Neuronal stem cell (in vitro differentiated cells): ENCODE measurements at places on chromosomes 12 and 14.
A peak's percentile ranks its signal among the peaks of the same experiment; 100 is the strongest.

DNA sequence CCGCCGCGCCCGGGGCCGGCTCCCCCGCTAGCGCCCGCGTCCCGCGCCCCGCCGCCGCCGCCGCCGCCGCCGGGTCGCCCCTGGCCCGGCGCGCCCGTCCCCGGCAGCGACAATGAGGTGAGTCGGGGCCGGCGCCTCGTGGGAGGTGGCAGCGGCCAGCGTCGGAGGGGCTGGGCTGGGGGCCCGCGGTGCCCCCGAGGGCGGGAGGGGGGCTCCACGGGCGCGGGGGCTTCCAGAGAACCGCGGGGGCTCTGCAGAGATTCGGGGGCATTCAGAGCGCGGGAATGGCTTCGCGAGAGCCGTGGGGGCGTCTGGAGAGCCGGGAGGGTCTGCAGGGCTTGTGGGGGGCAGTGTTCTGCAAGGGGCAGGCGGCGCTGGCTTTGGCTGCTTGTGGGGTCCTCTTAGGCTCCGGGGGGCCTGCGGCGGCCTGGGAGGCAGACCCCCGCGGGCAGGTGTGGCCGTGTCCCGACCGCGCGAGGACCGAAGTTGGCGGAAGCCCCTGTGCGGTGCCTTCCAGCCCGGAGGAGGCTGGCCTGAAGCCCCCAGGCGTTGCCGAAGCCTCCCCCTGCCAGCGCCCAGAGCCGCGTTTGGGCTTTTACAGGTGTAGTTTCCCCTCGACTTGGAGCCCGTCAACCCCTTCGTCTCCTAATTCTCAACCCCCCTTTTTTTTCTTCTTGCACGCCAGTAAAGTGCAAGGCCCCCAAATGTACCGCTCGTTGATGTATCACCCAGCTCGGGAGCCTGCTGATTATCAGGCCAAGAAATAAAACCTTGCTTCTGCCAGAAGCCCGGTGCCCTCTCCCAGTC lies 93.1 kb upstream of the EVL start:
- H3K27me3 ChIP-seq, result peaks cover 18% of the 10 kb centered on the region
- peaks cover 11% of the 10 kb centered on the region for H3K36me3 ChIP-seq
- H3K4me3 ChIP-seq, result peak overlapping the region; percentile 96
- peak; percentile 29 for DNase-seq

DNA sequence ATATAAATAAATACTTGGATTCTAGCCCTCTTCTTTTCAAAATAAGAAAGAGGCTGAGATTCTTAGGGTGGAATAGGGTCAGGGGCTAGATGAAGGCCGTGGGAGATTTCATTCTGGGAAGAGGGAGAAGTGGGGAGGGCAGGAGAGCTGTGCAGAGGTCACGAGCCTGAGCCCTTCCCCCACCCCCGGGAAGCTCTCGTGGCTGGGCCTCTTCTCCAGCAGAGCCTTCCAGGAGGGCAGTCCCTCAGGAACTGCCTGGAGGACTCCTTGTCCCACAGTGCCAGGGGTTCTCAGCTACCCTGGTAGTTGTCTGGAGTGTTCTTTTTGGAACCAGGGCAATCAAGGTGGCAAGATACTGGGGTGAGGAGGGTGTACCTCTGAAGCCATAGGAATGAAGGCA lies 94.0 kb downstream of the ESR2 start:
- DNase-seq, result no peak
- no peaks in the 10 kb centered on the region for H3K27me3 ChIP-seq
- H3K4me3 ChIP-seq, result no peak overlapping the region
- H3K4me1 ChIP-seq, result peaks cover 15% of the 10 kb centered on the region
- H3K27ac ChIP-seq, result no peak overlapping the region

DNA sequence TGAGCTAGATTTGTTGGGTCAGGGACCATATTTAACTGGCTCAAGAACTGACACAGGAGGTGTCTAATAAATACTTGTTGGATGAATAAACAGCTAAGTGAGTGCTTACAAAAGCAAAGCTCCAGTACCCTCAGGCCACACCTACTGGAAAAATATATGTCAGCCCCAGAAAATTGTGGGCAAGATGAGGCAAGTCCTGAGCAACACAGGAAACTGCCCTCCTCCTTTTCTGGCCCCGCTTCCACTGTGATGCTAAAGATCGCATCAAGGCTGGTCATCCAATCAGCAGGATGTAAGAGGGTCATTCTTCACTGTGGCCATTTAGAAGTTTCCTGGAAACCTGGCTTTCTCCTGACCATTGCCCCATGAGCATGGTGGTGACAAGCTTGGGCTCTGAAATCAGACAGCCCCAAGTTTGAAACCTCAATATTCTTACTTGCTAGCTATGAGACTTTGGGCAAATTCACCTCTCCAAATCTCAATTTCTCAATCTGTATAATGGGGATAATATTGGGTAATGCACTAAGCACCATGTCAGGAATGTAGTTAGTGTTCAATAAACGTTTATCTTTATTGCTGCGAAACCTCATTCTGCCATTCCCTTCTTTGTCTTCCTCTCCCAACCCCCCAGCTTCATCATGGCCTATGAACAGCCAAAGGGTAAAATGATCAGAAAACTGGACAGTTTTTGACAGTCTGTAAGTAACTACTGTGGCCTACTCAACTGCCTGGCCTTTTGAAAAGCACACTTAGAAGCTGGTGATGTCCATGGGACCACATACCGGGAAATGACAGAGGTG lies 139.3 kb upstream of the PZP start:
- no peak for DNase-seq
- H3K36me3 ChIP-seq, result peaks cover 18% of the 10 kb centered on the region
- H3K27ac ChIP-seq, result no peak overlapping the region
- no peaks in the 10 kb centered on the region for H3K4me1 ChIP-seq

DNA sequence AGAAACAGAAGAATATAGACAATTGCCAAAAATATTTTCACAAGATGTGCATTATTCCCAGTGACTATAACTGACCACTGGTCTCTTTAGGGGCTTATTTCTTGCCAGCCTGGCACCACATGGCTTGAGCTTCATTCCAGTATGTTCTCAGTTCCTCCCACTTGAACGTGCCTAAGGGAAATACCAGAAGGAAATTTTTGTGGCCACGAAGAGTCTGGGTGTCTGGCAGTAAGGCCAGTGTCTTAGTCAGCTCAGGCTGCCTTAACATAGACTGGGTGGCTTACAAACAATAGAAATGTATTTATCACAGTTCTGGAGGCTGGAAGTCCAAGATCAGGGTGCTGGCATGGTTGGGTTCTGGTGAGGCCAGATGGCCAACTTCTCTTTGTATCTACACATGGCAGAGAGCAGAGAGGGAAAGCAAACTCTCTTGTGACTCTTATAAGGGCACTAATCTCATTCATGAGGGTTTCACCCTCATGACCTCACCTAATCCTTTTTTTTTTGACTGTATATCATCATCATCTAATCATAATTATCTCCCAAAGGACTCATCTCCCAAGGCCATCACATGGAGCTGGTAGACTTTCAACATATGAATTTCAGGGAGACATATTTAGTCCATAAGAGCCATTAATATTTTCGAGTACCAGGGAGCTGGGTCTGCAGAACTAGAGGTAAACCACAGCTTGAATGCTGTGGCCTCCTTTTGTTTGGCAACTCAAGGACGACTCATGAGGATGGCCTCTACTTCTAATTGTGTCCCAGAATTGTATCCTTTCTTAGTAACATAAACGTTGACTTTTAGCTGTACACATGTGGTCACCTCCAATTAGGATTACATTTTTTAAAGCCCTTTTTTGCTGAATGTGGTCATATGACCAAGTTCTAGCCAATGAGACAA lies 5.1 kb upstream of the SMOC1 start:
- H3K4me3 ChIP-seq, result no peak overlapping the region
- no peaks in the 10 kb centered on the region for H3K36me3 ChIP-seq
- H3K27me3 ChIP-seq, result peaks cover 7% of the 10 kb centered on the region
- peaks cover 6% of the 10 kb centered on the region for H3K4me1 ChIP-seq

GRCh38 chr12:56321027-56321426 lies 5.2 kb upstream of the CNPY2 start:
- H3K27ac ChIP-seq, result no peak overlapping the region
- no peak overlapping the region for H3K4me3 ChIP-seq
- no peaks in the 10 kb centered on the region for H3K4me1 ChIP-seq
- no peaks in the 10 kb centered on the region for H3K27me3 ChIP-seq
- H3K36me3 ChIP-seq, result peaks cover 75% of the 10 kb centered on the region

GRCh38 chr12:50060120-50060468 lies 2.7 kb downstream of the ASIC1 start:
- peaks cover 17% of the 10 kb centered on the region for H3K27me3 ChIP-seq
- H3K36me3 ChIP-seq, result peaks cover 8% of the 10 kb centered on the region
- no peak overlapping the region for H3K4me3 ChIP-seq

GRCh38 chr12:614411-614970 lies 48.8 kb downstream of the NINJ2 start:
- no peak for DNase-seq
- no peaks in the 10 kb centered on the region for H3K4me1 ChIP-seq
- H3K27me3 ChIP-seq, result no peaks in the 10 kb centered on the region
- no peak overlapping the region for H3K27ac ChIP-seq

DNA sequence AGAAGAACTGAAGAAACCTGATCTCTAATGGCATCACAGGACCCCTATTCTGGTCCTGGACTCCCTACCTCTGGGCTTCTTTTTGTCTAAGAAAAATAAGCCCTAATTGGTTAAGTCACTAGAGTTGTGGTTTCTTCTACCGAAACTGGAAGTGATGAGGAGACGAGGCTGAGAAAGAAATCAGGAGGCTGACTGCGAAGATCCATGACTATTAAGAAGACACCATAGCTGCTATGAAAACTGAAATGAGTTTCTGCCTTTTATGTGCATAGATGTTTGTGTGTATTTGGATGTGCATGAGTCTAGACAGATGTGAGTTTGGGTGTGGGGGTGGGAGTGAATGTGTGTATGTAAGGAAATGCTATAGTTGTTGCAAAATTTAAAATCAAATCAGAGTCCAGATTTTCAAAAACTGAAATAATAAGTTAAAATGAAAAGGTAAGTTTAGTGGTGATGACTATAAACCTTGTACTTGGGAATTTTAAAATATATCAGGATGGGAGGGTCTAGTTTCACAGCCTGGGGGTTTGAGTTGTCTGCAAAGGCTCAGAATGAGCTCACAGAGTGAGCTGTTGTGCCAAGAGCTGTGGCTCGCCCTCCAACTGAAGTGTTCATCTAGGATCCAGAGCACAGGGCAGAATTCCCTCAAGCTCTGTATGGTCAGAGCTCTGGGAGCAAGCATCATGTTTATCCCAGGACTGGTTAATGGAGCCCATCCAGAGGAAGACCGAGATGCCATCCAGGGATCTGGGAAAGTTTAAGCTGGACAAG lies 94.9 kb downstream of the VCPKMT start:
- peaks cover 23% of the 10 kb centered on the region for H3K27me3 ChIP-seq
- H3K4me3 ChIP-seq, result no peak overlapping the region
- no peak for DNase-seq
- no peaks in the 10 kb centered on the region for H3K4me1 ChIP-seq
- H3K27ac ChIP-seq, result no peak overlapping the region

- no peaks in the 10 kb centered on the region for H3K36me3 ChIP-seq
- H3K27ac ChIP-seq, result no peak overlapping the region
- no peaks in the 10 kb centered on the region for H3K27me3 ChIP-seq
- H3K4me3 ChIP-seq, result no peak overlapping the region
- H3K4me1 ChIP-seq, result peaks cover 2% of the 10 kb centered on the region
These were observed 503.8 kb upstream of the RPL10L start for GRCh38 chr14:47155395-47155794.

DNA sequence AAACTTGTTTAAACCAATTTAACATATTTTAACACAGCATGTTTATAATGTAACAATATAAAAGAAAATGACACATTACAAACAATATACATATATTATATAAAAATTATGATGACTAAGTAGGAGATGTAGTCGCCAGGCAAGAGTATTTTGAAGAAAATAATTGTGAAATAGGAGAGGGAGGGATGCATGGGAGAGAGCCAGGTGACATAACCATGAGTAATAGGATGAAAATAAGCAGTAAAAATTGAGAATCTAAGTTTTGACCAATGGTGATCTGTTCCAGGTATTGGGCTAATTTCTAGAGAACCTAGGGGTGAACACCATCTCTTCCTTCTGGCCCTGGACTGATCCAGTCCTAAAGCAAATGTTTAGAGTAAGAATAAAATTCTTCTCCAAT lies 315.2 kb upstream of the G2E3 start:
- no peak for DNase-seq
- no peak overlapping the region for H3K4me3 ChIP-seq
- no peaks in the 10 kb centered on the region for H3K36me3 ChIP-seq
- H3K4me1 ChIP-seq, result peaks cover 4% of the 10 kb centered on the region
- H3K27ac ChIP-seq, result no peak overlapping the region

DNA sequence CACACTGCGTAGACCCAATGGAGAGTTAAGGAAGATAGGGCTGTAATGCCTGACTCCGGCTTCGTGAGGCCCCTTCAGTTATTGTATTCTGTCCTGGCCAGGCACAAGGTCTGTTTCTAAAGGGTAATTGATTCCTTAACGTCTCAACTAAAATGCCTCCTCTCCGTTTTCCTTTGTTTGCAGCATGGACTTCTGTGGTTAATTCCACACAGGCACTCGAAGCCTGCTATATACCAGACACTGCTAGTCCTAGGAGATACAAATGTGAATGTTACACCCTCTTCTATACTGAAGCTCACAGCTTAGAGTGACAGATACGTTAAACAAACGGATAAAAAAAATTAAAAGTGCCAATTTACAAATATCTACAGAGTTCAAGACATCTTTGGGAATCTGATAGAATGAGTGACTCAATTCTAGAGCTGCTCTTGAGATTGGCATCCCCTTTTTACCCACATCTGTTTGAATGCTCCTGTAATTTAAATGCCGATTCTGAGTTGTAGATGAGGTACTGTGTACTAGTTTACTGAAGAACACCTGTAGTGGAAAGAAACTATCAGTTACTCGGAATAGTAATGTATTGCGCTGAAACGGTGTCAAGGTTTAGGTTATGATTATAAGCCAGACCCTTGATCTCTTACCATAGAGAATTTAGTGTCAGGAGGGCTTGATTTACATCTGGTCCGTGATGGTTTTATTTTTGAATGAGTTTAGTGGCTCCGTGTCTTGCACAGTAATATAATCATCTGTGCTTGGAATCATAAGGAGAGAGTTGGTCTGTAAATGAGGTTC lies 784 bp downstream of the PSMA6 start:
- no peak for DNase-seq
- H3K27me3 ChIP-seq, result no peaks in the 10 kb centered on the region
- H3K4me1 ChIP-seq, result no peaks in the 10 kb centered on the region
- peaks cover 24% of the 10 kb centered on the region for H3K36me3 ChIP-seq

- H3K27ac ChIP-seq, result no peak overlapping the region
- no peak overlapping the region for H3K4me3 ChIP-seq
- no peaks in the 10 kb centered on the region for H3K4me1 ChIP-seq
- H3K36me3 ChIP-seq, result no peaks in the 10 kb centered on the region
These were observed 24.2 kb upstream of the FOXN3 start for GRCh38 chr14:89440986-89441909.

- H3K36me3 ChIP-seq, result no peaks in the 10 kb centered on the region
- H3K27ac ChIP-seq, result no peak overlapping the region
- H3K4me3 ChIP-seq, result no peak overlapping the region
- H3K27me3 ChIP-seq, result peaks cover 10% of the 10 kb centered on the region
- DNase-seq, result no peak
These were observed 10.4 kb upstream of the NOPCHAP1 start for GRCh38 chr12:104975587-104976343.

GRCh38 chr12:118061011-118061872 lies at the start of gene WSB2:
Gene WSB2, minus strand, starts transcription at chr12:118061179. Its CDS starts 131 bp downstream, at chr12:118061048.
- H3K4me1 ChIP-seq, result peaks cover 4% of the 10 kb centered on the region
- H3K36me3 ChIP-seq, result no peaks in the 10 kb centered on the region
- peak; percentile 35 for DNase-seq
- peak within 1 kb of the TSS; percentile 75 for H3K4me3 ChIP-seq
- H3K27me3 ChIP-seq, result no peaks in the 10 kb centered on the region

- H3K36me3 ChIP-seq, result no peaks in the 10 kb centered on the region
- H3K4me3 ChIP-seq, result no peak overlapping the region
- peaks cover 1% of the 10 kb centered on the region for H3K4me1 ChIP-seq
- DNase-seq, result no peak
- H3K27me3 ChIP-seq, result no peaks in the 10 kb centered on the region
These were observed 24.4 kb downstream of the MSRB3 start for GRCh38 chr12:65302891-65303290.
